ENCODE measurements at places on chromosomes 2 and 18.

- no peak for DNase-seq
Measured at GRCh38 chr2:174376967-174377366, 18.6 kb upstream of the SCRN3 start.

DNA sequence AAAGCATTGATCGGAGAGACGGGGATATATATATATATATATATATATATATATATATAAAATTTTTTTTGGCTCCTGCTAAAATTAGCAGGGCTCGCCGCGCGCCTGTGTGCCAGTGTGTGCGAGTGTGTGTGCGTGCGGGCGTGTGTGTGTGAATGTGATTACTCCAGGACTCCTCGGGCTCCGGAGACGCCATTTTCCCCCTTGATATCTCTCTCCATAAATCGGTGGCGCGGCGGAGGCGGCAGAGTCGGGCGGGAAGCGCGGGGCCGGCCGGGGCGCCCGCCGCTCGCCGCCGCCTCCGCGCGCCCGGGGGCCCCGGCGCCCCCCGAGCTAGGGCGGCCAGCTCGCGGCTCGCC lies 795 bp upstream of the SETBP1 start:
- no peak for DNase-seq

- DNase-seq = no peak
Measured at GRCh38 chr2:96580771-96581170, 44.2 kb downstream of the ARID5A start.

DNA sequence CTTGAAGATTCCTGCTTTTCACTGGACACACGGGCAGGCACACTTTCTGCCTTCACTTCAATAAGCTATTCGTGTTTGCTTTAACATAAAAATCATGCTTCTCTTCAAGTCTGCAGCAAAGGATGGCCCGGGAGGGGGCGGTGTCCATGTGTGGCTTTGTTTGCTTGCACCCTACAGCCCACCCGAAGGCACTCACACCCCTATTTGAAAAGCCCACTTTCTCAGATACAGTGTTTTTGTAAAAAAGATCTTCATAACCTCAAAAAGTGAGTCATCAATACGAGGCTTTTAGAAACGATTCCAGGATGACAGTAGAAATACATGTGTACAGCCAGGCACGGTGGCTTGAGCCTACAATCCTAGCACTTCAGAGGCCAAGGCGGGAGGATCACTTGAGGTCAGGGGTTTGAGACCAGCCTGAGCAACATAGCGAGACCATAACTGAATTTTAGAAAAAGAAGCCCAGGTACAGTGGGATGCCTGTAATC lies 36.5 kb upstream of the HPCAL1 start:
- no peak for DNase-seq

DNA sequence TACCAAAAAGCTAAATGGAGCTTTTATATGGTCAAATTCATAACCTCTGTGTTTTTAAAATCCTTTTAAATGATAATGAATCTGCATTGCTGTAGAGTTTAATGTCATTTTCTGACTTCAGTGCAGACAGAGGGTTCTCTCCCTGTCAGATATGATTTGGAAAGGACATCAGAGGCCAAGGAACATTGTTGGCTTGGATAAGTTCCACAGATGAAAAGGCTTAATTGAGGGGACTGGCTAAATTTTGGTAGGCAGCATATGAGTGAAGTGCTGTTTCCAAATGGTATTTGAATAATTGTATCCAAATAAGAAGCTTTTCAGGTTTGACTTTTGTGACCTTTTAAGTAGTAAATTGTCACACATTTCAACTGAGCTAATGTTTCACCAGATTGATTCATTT lies 124.6 kb upstream of the KCNH7 start:
- no peak for DNase-seq

DNA sequence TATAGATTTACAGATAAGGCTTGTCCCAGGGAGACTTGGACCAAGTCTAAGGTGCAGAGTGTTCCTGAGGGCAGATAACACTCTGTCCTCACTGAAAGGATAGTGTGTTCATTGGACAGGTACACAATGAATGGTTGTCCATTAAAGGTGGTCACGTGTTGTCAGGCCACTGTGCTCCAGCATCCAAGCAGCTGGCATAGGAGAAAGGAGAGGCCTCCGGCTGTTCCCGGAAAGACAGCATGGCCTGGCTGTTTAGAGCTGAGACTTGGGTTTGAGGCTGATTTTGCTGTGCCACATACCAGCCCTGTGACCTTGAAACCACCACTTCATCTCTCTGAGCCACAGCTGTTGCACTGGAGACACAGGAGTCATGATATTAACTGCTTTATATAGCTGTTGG lies 19.6 kb upstream of the SULT1C3 start:
- no peak for DNase-seq
